Adipocyte (in vitro differentiated cells): ENCODE measurements at places on chromosomes 7 and 10.

DNA sequence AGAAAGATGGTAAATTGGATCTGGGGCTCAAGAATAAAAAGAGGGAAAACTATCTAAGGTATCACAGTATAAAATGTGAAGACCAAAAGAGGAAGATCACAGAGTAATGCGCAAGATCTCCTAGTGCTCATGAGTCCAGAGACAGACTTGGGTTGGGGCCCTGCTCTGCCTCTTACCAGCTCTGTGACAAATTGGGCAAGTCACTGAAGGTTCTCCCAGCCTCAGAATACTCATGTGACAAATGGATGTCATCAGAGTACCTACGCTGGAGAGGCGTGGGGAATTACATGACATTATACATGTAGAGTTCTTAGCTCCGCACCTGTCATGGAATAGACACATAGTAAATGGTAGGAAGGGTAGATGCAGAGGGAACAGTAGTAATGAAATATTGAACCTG, 124.4 kb downstream of the DOCK4 start:
- no peak for DNase-seq

DNA sequence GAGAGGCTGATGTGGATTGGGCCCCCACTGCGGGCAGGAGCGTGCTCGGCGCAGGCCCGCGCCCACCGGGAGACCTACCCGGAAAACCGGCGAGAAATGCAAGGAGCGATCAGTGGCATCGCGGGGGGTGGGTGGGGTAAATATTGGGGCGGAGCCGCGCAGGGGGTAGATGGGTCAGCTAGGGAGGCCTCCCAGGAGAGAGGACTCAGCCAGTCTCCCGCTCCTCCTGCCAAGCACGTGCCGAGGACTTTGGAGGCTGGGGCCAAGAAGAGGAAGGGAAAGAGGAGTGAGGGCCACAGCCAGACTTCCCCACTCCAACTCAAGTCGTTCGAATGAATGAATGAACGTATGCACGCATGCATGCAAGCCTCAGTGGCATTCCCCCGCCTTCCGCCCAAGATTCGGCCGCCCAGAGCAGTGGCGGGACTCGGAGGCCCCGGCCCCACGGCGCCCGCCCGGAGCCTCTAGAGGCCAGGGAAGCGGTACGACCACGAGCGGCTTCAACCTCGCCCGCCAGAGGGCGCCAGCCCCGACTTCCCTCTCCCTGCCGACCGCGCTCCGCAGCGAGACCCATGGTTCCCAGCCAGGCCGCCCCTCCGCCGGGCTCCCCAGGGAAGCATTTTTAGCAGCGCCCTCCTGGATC, 3.6 kb downstream of the NPM3 start:
- peak; percentile 84 for DNase-seq

DNA sequence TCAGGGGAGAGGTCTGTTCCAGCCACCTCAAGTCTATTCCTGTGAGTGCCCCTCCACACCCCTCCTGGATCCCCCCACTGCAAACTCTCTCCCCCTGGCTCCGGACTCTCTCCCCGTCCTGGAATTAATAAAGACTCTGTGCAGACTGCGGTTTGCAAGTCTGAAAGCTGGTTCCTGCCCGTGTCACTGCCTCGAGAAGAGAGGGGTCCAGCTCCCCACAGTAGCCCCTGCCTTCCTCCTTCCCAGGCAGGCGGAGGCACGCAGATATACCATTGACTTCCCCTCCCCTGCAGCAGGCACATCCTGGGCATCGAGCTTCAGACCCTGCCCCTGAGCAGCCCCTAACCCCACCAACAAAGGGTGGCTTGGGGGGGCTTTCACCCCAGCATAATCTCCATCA, 2.2 kb upstream of the ELN start:
- no peak for DNase-seq

GRCh38 chr10:23095966-23096801, 805 bp downstream of the MSRB2 start:
- DNase-seq = peak; percentile 80

DNA sequence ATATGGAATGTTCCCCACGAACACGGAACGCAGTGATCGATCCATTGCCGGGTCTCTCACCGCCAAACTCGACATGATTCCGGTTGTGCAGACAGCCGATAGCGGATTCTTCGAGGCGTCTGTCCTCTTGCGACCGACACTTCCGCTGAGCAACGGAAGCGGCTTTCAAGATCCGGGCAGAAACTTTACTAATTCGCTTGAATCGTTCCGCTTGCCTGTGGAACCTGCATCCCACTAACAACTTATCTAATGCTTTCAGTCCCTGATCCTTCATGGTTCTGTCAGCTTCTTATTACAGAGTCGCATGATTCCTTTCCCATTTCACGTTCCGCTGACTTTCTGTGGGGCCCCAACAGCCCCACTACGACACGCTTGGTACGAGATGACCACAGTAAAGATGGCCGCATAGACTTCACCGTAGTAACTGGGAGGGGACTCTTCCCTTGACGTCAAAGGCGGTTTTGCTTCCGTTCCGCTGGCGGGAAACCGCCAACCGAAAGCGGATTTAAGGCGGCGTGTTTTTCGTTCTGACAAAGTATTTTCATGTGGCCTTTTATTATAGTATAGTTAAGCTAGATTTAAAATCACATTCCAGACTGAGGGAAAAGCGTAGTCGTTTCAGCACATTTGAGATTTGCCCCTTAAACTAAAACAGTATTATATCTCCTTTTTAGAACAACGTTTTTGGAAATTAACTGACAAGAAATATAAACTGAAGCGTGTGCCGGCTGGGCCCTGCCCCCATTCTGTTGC, at the start of gene CSTF2T:
Gene CSTF2T, minus strand, starts transcription at position 121 of the 753 bp plus-strand sequence. Its CDS starts 46 bp downstream, at position 75.
- peak; percentile 98 for DNase-seq

GRCh38 chr10:6868036-6868725, 288.1 kb upstream of the PRKCQ start:
- no peak for DNase-seq

- DNase-seq = no peak
Observed at GRCh38 chr10:8380833-8381496, 326.5 kb downstream of the GATA3 start.

- DNase-seq = peak; percentile 91
Observed at GRCh38 chr10:123808906-123809305, 82.7 kb downstream of the CPXM2 start.

GRCh38 chr10:127563718-127564553, 14.8 kb downstream of the NPS start:
- DNase-seq = no peak

- DNase-seq = peak; percentile 75
Observed at GRCh38 chr7:25857376-25858067, 294.5 kb upstream of the NFE2L3 start.

DNA sequence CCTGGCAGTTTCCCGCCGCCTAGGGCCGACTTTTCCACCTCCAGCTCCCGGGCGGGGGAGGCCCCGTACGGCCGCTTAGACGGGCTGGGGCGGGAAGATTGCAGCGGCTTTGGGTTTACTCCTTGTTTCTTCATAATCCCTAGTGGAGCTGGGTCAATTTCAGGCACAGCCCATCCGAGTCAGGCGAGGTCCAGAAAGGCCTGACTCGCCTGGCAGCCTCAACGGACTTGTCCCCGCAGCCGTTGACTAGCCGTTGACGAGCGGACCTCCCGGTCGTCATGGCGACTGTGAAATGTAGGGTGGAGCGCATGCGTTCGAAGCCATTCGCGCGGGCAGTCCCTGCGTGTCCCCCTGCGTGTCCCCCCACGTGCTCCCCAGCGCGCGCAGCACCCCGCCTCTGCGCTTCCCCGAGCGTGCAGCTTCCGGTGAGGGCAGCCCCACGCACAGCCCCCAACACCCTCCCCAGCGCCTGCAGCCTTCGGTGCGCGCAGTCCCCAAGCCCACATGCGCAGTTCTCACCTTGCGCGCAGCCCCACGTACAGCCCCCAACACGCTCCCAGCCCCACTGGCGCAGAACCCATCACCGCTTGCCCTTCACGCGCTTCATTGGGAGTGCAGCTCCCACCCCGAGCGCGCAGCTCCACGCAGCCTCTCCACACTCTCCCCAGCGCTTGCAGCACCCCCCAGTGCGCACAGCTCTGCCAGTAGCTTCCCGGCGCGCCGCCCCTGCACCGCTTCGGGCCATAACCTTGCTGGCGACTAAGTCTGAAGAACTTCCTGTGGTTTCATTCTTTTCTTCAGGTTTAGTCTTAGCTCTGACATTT, 67.8 kb downstream of the TBX20 start:
- DNase-seq = peak; percentile 67

DNA sequence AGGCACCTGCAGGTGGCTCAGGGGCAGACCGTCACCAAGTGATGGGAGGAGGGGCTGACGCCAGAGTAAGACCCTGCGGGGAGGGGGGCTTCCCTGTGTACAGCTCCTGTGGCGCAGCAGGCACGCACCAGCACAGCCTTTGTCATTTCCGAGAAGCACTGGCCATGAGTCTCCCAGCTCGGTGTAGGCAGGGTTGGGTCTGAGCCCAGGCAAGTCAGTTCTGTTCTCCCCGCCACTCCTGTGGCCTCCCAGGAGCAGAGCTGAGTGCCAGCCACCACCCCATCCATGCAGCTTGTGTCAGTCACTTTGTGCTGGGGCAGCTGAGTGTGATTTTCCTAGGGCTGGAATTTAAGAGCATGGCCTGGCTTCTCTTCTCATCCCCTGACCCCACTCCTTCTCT, 13.2 kb downstream of the CPSF4 start:
- no peak for DNase-seq

DNA sequence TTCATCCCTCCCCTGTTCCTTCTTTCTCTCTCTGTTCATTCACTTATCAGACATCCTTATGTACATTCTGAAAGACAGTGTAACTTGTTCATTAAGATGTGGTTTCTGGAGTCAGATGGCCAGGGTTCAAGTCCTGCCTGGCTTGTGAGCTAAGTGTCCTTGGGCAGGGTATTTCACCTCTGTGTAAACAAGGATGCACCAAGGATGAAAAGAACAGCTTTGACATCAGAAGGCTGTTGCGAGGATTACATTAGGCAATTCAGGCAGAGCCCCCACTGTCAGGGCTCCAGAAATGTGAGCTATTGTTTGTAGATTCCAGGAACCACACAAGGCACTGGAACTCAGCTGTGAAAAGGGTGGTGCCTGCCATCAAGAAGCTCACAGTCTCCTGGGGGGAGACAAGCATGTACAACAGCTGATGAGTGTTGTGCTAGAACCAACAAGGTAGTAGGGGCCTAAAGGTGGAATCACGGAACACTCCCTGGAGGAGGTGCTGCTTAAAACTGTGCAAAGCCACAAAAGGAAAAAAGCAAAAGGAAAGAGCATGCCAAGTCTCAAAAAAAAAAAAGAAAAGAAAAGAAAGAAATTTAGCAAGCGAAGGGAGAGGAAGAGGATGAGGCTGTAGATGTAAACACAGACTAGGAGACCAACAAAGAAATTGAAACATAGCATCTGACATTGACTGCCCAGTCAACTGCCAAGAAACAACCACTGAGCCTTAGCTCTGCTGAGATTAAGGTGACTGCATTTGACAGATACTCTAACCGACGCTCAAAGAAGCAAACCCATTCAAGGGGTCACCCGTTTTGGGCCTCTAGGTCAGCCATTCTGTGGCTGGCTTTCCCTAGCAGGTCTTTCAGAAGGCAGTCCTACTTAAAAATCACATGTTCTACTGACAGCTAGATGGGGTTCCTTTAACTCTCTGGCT, 12.5 kb downstream of the PDLIM1 start:
- peak; percentile 58 for DNase-seq

- no peak for DNase-seq
Observed at GRCh38 chr10:61299841-61300240, 153.3 kb downstream of the TMEM26 start.

GRCh38 chr10:128318366-128318765, 192.1 kb upstream of the MKI67 start:
- DNase-seq = no peak

DNA sequence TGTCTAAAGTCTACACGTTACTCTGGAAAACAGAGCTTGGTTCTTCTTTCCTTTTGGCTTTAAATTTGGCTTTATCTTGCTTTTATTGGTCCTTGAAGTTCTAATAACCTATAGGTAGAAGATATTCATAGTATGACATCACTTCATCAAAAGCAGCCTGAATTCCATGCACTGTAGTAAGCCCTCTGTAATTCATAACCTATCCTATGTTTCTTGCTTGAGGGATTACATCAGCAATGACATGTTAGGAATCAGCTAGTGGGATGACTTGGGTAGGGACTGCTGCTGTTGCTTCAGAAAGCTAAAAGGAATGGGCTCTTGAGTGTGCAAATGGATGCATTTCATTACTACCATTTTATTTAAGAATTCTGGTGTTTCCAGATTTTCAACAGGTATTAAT, 184.9 kb downstream of the PTEN start:
- peak; percentile 15 for DNase-seq

DNA sequence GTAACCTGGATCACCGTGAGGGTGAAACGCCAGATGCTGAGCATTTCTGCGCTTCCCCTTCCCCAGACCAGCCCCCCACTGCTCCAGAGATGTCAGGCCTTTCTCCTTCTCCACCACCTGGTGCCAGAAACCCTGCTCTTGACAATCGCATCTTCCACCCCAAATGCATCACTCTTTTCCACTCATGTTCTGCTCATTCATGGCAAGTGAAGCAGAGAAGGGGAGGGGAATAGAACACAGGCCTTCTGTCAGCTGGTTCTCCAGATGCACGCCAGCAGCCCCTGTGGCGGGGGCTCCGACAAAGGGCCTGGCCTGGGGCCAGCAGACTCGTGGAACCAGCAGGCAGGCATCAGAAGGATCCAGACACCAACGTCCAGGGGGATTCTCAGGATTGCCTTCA, 68.5 kb upstream of the SVIL start:
- no peak for DNase-seq

- DNase-seq = peak; percentile 74
Observed at GRCh38 chr7:33155811-33156210, 26.4 kb downstream of the BBS9 start.

DNA sequence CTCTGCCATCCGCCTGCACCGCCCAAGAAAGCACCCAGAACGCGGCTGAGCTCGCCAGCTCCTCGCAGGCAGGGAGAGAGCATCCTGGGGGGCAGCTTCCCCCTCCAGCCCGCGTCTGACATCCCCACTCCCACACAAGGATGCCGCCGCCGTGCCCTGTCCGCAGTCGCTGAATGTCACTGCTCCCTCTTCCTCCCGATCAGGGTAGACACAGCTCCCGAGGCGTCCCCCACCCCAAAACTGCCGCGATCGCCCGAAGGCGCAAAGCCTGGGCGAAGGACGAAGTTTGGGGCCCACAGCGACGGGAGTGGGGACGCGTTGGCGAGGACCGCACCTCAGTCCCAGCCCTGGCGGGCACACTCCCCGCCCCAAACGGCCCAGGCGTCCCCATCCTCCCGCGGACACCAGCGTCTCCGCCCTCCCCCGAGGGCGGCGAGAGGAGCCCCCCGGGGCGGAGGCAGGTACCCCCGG, 1.5 kb upstream of the KAT6B start:
- peak; percentile 61 for DNase-seq

DNA sequence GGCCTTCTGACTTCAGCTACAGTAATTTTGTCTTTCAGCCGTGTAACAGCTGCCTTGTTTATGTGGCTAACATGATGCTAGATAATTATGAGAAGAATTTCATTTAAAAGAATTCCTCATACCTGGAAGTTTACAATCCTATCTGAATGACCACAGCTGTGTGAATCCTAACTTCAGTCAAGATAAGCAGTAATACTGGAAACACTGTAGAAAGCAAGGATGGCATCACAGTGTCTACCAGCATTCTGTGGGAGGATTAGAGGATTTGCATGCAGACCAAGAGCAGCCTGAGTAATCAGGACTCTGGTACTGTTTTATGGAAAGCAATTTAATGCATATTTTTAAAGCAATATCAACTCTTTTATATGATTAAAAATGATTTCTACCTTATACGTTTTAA, 282.4 kb downstream of the EXOC4 start:
- DNase-seq = peak; percentile 37
